ENCODE measurements at places on chromosomes 16 and 17.
A peak's percentile ranks its signal among the peaks of the same experiment; 100 is the strongest.

DNA sequence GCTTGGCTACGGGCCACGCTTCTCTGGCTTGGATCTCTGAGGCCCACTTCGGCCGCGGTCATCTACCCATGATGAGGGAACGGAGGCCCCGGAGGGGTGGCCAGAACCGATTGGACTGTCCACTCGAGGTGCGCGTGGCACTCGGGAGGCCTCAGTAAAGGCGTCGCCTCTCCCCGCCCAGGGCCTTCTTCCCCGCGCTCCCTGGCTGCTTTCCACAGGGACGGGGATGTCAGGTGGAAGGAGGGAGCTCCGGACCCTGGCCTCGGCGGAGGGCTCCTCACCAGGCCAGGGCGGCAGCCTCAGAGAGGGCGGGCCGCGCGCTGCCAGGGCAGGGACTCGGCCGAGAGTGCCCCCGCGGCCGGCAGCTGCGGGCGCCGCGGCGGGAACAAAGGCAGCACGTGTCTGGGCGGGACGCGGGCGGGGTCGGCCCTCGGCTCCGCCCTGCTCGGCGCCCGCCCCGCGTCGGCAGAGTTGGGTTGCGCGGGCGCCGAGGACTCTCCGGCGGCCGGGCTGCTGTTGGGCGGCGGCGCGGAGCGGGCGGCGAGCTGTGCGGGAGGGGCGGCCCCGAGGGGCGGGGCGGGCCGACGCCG, 587 bp upstream of the CDK5R1 start:
- DNase-seq: peak; percentile 88

- DNase-seq: no peak
Measured at GRCh38 chr17:73474370-73474988, 162.7 kb upstream of the CDC42EP4 start.

DNA sequence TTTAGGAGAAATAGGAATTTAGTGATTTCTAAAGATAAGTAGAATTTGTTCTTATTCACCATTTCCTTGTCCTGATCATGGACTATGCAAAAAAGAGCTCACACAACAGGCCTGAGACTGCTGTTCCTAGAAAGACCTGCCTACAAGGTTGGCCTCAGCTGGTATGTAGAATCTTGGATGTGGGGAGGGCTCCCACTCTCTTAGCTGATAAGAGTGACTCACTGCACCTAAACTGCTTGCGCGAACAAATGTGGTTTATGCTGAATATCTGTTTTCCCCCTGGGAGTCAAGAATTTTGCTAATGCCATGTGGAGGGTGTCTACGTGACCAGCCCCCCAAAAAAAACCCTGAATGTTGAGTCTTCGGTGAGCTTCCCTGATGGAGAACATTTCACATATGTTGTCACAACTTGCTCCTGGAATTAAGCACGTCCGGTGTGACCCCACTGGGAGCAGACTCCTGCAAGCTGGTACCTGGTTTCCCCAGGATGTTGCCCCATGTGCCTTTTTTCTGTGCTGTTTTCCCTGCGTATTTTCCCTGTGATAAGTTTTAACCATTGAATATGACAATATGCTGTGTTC, 68.8 kb upstream of the HSBP1 start:
- no peak for DNase-seq

GRCh38 chr17:43907425-43907981, at the start of gene MPP2:
Gene MPP2 (minus strand): TSS chr17:43907536. CDS start chr17:43904460, 3,076 bp downstream.
- DNase-seq: peak; percentile 94

- peak; percentile 72 for DNase-seq
Measured at GRCh38 chr16:49592546-49593423, 219.2 kb downstream of the C16orf78 start.

DNA sequence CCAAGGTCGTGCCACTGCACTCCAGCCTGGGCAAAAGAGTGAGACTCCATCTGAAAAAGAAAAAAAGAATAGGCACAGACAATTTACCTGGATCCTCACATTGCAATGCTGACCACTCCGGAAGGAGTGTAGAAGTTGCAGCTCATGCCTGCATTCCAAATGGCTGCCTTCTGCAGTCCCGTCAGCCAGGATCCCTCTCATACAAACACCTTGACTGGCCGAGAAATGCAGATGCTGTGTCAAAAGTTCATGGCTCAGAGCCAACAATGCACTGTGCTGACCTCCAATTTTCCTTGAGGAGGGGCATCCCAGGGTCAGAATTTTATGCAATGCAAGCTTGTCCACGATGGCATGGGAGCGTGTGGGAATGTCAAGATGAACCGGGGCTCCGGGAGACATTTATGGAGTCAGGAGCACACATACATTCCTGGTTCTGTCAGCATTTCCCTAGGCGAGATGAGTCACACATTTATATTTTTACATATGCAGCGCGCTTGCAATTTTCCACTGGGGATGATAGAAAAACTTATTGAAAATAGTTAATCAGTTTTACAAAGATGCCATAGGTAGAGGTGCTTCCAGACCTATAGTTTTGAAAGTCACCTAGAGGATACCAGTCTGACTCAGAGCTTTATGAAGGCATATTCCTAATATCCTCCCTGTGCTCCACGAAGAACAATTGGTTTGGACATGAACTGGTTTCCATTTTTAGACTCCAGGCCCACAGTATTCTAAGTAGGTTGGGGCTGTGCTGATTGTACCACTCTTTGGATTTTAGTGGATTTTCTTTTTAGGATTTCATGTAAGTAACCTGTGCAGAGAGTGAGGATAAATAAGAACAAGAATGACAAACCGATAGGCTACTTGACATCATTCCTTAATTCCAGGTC, 614.6 kb downstream of the MAF start:
- DNase-seq: no peak

DNA sequence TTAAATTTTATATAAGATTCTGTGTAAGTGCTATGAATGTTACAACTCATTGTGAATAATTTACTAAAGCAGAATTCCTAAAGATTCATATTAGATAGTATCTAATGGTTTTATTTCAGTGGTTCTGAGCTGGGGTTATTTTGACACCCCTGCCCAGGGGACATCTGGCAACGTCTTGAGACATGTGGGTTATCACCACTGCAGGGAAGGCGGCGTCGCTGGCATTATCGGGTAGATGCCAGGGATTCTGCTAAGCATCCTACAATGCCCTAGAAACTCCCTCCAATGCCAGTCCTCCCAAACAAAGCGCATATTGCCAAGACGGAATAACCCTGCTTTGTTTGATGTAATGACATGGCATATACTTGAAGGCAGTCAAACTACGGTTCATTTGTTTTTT, 372.3 kb upstream of the ZFHX3 start:
- DNase-seq: no peak

DNA sequence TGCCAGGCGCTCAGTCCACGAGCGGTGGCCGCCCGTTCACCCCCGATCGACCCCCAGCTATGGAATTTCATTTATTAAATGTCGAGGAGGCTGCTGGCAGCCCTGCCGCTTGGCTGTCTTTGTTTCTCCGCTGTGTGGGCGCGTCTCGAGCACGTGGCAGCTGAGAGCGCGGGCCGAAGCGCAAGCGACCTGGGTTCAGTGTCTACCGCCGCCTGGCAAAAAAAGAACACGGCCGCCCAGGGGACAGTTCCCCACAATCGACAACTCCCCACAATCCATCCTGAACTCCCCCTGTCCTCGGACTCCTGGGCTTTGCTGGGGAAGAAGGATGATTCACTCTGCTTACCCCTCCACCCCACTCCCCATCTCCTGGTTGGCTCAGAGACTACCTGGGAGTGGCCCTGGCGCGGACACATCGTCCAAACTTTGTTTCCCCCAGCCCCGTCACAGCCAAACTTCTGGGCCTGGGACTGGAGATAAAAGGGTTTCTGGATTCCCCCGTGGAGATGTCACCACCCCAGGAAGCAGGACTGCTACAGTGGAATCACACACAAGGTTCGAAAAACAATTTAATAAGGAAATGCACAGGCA, 1.7 kb upstream of the ANKRD13B start:
- no peak for DNase-seq

- DNase-seq: no peak
Measured at GRCh38 chr17:76687298-76688164, 23.2 kb downstream of the MXRA7 start.

- peak; percentile 76 for DNase-seq
Measured at GRCh38 chr17:46044286-46044928, 45.4 kb downstream of the STH start.
